ENCODE measurements at places on chromosomes 13 and 19. TPM values are rescaled to one million over a fixed set of nuclear protein-coding genes. Genes with fewer than 3 reads are reported as not detected.

PTH2 gene
- not detected for total RNA-seq

ANKLE1 gene
- 1.4 TPM for total RNA-seq

CLC gene
- not detected for total RNA-seq

ASPDH gene
- total RNA-seq, result not detected

KLK13 gene
- total RNA-seq, result not detected

TMC4 gene
- not detected for total RNA-seq

PDX1 gene
- total RNA-seq, result not detected

All from epithelial cell of umbilical artery (primary cell).